Foreskin melanocyte (primary cell): ENCODE measurements at places on chromosomes 6 and 20.

- no peak for DNase-seq
These were observed 434.6 kb downstream of the LMBRD1 start for GRCh38 chr6:69362209-69362608.

DNA sequence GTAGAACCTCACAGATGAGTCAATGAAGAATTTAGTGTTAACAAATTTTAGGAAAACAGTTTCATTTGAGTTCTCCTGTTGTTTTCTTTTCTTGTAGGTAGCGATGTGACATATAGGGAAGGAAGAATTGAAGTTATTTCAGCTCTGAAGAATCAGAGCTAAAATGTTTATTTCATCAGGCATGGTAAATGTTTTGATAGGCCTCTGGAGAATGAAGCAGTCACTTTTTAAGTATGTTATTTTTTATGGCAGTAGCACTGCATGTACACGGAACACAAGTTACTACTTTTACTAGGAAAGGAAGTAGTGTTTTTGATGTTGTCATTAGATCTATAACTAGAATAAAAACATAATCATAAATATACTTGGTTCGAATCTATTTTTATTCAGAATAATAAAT is 1357.3 kb upstream of the CITED2 start:
- DNase-seq, result no peak

DNA sequence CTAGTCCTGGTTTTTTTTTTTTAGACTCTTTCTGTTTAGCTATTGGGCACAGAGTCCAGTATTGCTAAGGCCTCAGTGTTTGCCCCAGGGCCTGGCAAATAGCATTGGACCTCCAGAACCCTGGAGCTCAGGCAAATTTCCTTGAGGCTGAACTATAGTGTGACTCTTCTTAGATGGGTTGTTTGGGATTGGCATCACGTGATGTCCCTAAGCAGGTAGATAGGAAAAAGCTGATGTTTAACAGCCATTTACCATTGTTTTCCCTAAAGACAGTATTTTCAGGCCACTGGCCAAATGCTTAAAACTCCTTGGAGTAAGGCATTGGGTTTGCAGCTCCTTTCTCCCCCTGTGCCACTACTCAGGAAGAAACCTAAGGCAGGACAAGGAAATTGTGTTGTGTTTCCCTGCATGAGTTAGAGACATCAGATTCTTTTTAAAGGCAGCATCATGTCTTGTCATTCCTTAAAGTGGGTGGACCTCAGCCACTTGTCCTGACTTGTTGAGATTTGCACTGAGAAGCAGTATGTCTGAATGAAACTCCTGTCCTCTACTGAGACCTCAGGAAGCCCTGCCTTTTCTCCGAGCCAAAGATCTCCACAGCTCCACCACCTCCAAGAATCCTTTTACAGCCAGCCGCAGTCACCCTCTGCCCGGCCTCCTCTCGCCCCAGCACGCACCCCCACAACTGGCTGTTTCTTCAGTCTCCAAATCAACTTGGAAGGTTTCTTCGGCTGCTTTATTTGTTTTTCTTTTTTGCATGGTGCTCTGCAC is 46.2 kb upstream of the RNF144B start:
- no peak for DNase-seq

- DNase-seq, result no peak
These were observed 8.3 kb upstream of the KIF25 start for GRCh38 chr6:167988945-167989841.

GRCh38 chr20:14685183-14685582 is 347.8 kb upstream of the FLRT3 start:
- no peak for DNase-seq

- no peak for DNase-seq
These were observed 37.8 kb downstream of the CENPW start for GRCh38 chr6:126377594-126378153.

DNA sequence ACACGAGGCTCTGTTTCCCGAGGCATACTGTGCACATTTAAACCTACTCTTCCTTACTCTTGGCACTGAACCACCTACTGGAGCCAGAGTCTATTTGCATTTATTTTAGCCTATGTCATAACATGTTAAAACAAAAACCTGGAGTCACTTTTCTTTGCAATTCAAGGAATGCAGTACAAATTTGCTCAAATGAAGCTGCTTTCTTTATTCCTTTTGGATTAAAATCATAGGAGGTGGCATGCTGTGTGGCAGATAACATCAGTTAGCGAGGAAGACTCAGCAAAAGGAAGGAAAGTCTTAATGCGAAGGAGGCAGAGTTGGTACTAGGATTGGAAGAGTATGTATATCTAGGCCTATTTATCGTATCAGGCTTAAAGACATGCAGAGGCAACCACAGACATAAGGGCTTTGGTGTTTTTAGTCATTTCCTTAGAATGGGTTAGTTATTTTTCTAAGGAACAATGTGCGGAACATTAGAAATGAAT is 92.9 kb downstream of the SAMD3 start:
- no peak for DNase-seq

GRCh38 chr20:44264287-44264686 is 17.2 kb downstream of the GDAP1L1 start:
- DNase-seq, result no peak

DNA sequence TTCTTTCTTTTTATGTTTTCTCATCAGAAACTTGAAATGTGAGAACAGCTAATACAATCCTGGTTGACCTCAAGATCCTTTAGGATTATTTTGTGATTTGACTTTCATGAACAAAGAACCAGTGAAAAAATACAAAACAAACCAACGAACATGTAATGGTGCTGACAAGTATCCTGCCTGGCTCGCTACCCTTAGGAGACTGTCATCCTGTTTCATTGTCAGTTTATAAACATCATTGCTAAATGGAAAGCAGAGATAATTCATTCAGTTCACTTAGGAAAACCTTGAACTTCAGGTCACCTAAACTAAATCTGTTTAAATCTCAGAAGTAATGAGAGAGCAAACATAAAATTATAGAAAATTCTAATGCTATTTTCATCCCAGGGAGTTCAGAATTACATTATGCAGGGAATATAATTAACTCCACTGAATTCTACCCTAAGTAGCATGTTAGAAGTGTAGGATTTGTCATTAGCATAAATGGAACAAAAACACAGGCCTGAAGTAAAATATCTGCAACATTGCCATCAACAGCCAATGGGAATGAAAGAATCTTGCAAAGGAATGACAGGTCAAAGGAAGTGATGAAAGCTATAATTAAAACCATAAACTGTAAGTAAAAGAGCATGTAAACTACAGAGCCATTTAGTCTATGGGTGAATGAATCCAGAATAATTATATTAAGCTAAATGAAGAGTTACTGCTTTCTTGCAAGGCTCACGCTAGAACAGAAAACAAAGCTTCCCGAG is 401.2 kb upstream of the MANEA start:
- DNase-seq, result no peak

- no peak for DNase-seq
These were observed 1.4 kb upstream of the BTN3A1 start for GRCh38 chr6:26400626-26401025.

- DNase-seq, result no peak
These were observed 4.5 kb downstream of the DSP start for GRCh38 chr6:7546020-7546369.
